ENCODE measurements at places on chromosomes 2 and 18. TPM values are rescaled to one million over a fixed set of nuclear protein-coding genes. Genes with fewer than 3 reads are reported as not detected.

GBX2 gene
- total RNA-seq = 4.1 TPM

IKZF2 gene
- 0.24 TPM for total RNA-seq

FAM237A gene
- total RNA-seq = not detected

MIB1 gene
- 6.9 TPM for total RNA-seq

VWA3B gene
- not detected for total RNA-seq

MYO3B gene
- not detected for total RNA-seq

XDH gene
- 1.3 TPM for total RNA-seq

FSHR gene
- not detected for total RNA-seq

PARD6G gene
- total RNA-seq = 1.8 TPM

RGPD4 gene
- total RNA-seq = not detected

FOSL2 gene
- total RNA-seq = 49.5 TPM

SYT4 gene
- not detected for total RNA-seq

HOXD9 gene
- total RNA-seq = 1.7 TPM

EFR3B gene
- total RNA-seq = 17.9 TPM

PNPT1 gene
- 44.6 TPM for total RNA-seq

TTN gene
- 0.01 TPM for total RNA-seq

CNGA3 gene
- total RNA-seq = not detected

ANKRD23 gene
- 2.5 TPM for total RNA-seq

REV1 gene
- 10.9 TPM for total RNA-seq

Data from A549 treated with DMSO at 1 μM for 4 hours (cell line).